ENCODE measurements at places on chromosomes 3 and 15.

GRCh38 chr3:45772341-45773035 is 23.8 kb downstream of the SLC6A20 start:
- no peak for DNase-seq

DNA sequence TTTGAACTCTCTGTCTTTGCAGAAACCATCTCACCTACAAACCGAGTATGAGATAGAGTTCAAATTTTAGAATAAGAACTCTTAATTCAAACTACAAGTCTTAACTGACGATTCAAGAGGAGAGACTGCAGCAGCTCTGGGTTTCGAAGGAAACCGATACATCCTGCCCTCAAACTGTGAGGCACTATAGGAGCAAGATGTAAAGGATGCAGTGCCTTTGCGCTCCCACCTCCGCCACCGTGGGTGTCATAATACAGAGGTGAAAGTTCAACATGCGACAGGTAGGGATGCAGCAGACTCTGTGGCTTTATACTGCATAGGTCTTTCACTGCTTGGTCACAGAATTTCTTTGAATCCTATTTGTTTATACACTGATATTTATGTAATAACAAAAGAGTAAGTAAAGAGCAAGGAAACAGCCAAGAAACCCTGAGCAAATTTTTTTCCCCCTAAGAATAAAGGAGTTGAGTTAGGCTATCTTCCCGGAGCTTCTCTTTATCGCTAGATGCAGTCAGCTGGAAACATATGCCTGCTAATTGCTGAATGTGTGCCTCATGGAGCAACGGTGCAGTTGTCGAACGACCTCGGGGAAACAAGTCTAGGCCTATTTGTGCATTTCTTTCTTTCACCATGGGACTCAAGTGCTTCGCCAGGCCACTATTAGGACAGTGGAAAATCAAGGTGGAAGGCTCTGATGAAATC is 1097.6 kb upstream of the CFAP20DC start:
- DNase-seq = no peak

- DNase-seq = no peak
Observed at GRCh38 chr15:34297059-34297458, 40.5 kb downstream of the SLC12A6 start.

- no peak for DNase-seq
Observed at GRCh38 chr3:13370609-13371008, 49.5 kb downstream of the NUP210 start.

DNA sequence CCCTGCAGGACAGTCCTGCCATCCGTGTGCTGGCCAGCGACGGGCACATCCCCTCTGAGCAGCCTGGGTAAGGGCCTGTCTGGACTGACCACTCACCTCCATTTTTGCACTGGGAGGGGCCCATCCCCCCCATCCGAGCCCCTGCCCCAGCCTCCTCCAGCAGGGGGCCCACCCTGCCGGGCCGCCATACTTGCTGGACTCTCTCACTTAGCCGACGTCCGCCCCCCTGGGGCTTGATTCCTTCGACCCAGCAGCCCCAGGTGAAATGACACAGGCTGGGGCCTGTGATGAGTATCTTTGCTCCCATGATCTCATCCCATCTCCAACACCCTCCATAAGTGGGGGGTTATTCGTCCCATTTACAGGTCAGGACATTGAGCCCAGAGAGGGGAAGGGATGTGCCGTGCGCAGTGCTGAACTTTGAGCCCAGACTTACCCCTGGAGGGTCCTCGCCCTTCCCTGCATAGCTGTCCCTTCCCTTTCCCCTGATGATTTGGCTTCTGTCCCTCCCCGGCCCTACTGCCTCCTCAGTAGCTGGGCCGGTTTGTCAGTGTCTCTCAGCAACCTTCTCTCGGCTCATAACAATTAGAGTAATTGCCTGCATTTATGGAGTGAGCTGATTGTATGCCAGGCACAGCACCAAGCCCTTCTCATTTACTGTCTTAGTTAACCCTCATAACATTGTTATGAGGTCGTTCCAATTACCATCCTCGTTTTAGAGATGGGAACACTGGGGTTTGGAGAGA is 4.2 kb downstream of the LMAN1L start:
- DNase-seq = no peak

DNA sequence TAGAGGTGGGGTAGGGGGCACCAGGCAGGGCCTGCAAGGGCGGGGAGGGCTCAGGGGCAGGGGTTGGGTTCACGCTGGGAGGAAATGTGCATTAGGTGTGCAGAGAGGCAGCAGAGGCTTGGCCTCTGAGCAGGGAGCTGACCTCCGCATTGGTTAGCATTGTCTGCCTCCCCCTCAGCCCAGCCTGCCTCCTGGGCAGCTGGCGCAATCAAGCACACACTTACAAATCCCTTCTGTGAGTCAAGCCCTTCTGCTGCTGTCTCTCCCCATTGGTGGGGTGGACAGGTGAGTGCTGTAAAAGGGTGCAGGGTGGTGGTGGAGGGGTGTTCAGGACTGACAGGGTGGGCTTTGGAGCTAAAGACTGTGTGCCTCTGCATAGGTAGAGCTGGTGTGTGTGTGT is 9.3 kb downstream of the LOXL1 start:
- DNase-seq = no peak

GRCh38 chr3:10522646-10523303 is 17.4 kb upstream of the ATP2B2 start:
- no peak for DNase-seq

DNA sequence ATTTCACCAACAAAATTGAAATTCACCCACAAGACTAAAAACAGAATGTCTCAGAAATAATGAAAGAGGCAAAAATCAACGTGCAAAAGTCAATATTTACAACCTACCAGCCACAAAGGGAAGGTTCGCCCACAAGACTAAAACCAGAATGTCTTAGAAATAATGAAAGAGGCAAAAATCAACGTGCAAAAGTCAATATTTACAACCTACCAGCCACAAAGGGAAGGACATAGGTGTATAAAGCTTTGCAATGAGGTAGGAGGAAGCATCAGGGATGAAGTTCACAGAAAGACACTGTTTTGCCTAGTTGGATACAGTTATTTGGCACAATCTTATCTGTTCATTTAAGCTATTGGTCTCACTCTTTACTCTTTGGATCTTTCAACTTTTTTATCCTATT is 14.3 kb downstream of the OXTR start:
- DNase-seq = no peak

GRCh38 chr15:68276668-68277067 is 877 bp upstream of the FEM1B start:
- DNase-seq = no peak

- DNase-seq = peak; percentile 53
Observed at GRCh38 chr3:150146991-150147761, 176.5 kb upstream of the PFN2 start.

DNA sequence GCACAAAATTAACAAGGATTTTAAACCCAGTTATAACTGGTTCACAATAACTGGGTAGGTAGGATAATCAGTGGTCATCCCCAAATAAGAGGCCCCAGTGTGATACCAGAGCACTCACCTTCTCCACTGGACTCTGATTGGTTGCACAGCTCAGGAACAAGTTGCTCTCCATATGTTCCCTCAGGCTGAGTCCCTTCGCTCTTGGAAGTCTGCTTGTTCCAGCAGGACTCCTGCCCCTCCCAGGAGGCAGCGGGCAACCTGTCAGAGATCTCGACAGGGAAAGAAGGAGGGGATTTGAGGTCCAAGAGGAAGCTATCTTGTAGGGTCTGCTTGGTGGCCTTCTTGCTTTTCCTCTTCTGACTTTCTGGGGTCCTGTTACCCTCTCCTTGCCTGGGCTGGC is 51.6 kb upstream of the HEG1 start:
- no peak for DNase-seq

GRCh38 chr15:38705436-38706219 is 141.0 kb upstream of the RASGRP1 start:
- DNase-seq = no peak

DNA sequence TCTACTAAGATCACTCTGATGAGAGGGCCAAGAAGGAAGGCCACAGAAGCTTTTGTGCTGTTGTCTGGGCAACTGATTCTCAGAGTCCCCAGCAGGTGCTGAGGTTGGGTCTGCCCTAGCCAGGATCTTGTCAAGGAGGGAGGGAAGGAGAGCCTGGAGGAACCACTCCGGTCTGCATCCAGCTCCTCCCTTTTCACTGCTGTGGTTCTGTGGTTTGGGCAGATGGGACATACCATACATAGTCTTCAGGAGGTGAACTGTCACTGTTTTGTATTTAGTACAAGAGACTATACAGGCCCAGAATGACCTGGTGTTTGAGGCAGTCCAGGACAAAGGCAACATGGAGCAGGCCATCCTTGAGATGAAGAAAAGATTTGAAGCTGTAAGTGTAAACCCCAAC is 21.9 kb downstream of the C3orf62 start:
- no peak for DNase-seq

GRCh38 chr15:36992454-36992853 is 107.9 kb downstream of the MEIS2 start:
- no peak for DNase-seq

- DNase-seq = no peak
Observed at GRCh38 chr3:41845826-41846225, 116.1 kb downstream of the ULK4 start.

- no peak for DNase-seq
Observed at GRCh38 chr3:102733791-102734563, 299.2 kb downstream of the ZPLD1 start.

Data from RKO (cell line).